Stimulated activated CD8-positive, alpha-beta memory T cell treated with anti-CD3 and anti-CD28 coated beads, Interleukin-15, amount 100 ng/mL, for 4 hours (primary cell): ENCODE measurements at places on chromosomes 11 and 22.

- no peak for DNase-seq
Measured at GRCh38 chr22:17866127-17866526, 91.9 kb upstream of the BID start.

DNA sequence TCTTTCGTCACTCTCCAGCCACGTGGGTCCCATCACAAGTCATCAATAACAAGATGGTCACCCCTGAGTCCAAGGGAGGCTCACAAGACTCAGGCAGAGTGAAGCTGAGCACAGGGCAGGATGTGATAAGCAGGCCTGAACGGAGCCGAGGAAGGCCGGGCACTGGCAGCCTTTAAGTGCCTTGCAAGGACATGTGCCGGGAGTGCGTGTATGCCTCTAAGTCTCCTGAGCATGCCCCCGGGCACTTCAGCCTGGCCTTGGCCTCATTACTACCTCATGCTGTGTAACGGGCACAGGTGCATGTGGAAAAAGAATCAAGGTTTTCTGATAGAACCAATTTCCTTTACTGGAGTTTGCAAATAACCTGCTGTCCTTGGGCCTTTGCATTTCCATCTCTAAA, 55.8 kb downstream of the UBASH3B start:
- DNase-seq: no peak

DNA sequence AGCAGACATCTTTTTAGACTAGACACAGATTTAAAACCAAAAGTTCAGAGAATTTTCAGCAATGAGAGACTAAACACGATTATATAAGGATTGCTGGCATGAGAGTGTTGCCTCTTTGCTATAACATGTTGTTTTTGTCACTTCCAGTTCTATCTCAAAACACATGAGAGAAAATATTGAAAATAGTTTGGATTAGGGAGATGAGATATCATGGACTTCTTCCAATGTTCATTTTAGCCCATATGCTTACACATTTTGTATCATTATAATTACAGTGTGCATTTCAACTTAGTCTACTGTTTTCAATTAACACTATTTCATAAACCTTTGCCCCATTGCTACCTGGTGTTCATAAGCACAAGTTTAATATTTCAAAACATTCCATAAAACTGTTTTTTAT, 175.9 kb upstream of the PGR start:
- DNase-seq: no peak

GRCh38 chr11:8756201-8756600, 73.6 kb downstream of the RPL27A start:
- no peak for DNase-seq

DNA sequence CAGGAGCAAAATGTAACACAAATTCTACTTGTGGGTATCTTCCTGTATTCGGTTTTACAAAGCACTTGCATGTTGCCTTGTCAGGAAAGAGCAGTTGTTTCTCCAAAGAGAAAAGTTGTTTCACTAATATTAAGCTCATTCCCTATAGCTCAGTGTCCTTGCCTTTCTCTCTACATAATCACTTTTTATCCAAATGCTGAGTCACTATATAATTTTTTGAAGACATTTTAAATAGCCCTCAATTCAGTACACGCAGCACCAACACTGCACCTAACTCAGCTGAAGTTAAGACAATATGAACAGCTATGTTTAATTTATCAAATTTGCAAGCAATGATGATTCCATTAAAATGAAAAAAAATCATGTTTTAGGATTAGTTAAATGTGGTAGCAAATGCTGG, 14.5 kb upstream of the MRTFA start:
- DNase-seq: no peak

DNA sequence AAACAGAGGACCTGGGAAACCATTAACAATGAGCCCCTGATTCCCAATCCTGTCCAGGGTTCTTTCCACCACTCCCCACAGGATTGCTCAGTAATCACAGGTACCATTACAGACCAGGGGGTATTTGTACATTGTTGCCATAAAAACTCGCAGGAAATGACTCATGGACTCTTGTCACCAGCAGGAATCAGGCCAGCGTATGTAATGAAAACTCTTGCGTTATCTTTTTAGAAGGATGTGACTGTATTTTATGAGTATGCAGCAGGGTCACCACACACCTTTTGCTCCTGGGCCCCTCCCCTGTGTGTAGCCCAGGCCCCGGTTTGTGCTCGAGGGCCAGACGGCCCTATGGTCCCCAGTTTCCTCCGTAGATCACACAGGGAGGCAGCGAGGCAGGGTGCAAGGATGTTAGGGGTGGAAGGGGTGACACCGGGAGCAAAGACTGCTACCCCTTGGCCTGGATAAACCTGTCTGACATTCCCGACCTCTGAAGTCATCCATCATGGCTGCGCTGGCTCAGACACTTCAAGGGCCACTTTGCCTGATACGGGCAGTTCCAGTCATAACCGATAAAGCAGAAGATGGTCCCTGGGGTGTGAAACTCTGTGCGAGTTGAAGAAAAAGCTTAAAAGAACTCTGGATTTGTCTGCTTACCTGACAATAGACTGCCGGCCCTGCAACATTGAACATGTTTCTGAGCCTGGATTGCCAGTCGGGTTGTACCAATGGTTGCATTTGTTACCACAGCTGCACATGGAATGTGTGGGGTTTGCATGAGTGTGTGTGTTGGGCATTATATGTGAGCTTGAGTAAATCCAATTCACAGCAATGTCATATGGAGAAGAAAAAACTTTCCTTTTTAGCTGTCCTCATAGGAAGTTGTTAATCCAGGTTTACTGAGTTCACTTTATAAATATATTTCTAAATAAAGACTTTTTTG, 56.9 kb downstream of the MICAL2 start:
- no peak for DNase-seq

DNA sequence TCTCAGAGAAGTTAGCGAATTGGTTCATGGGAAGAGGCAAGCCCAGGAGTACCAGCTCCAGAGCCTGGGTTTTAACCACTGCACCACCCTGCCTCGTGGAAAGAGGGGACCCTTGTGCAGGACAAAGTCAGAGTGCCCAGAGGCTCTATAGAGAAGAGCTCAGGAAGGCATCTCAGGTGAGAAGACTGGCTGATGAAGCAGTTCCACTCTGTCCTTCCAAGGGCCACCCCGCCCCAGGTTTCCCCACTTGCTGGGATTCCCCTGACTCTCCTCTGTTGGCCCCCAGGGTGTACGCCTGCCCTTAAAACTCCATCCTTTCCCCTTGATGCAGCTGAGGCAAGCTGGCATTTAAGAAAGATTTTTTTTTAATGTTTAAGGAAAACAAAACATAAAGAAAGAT, 265.8 kb downstream of the BUD13 start:
- DNase-seq: no peak

DNA sequence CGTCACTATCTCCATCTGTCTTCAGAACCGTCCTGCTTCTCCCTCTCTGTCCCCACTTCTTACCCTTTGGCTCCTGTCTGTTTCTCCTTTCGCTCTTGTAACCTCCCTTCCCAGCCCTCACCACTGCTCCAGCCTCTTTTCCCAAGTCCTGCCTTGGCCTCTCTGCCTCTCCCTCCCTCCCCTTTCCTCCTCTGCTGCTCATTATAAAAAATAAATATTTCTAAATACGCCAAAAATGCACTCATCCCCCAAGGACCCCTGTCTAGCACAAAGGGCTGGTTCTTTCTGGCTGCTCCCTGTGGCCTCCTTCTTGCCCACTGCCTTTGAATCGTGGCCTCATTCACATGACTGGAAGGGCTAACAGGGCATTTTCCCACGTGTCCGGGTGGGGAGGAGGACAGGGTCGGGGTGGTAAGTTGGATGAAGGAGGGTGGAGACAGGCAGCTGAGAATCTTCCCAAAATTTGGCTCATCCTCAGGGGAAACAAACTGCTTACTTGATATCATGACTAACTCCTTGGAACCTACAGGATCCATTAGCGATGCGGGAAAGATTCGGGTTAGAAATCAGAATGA, 26.4 kb upstream of the OAF start:
- DNase-seq: no peak

DNA sequence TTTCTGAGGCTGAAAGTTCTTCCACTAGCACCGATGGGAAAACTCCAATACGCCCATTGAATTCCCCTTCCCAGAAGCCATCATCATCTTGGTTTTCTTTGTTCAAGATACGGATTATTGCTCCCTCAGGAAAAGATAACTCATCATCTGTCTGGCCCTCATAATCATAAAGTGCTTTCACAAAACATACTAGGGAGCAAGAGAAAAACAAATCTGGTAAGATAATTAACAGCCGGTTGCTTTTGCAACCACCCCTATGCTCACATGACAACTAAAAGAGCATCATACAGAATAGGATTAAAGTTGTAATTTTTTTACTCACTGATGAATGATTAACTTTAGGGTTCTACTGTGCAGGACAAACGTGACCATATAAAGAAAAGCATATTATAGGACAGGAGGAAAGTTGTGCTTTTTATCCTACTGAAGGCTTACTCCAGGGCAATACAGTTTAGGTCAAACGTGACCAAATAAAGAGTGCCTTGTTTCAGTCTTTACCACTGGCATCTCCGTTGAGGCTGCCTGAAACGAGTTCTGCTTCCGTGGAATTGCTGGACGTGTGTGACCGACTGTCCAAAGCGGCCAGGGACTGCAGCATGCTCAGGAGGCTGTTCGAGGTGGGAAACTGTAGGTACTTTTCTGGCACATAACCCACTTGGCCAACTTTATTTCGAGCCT, 28.6 kb downstream of the ATG16L2 start:
- no peak for DNase-seq

- no peak for DNase-seq
Measured at GRCh38 chr11:62152245-62153086, 28.7 kb downstream of the INCENP start.

GRCh38 chr11:28739489-28740280, 631.5 kb downstream of the METTL15 start:
- DNase-seq: no peak

DNA sequence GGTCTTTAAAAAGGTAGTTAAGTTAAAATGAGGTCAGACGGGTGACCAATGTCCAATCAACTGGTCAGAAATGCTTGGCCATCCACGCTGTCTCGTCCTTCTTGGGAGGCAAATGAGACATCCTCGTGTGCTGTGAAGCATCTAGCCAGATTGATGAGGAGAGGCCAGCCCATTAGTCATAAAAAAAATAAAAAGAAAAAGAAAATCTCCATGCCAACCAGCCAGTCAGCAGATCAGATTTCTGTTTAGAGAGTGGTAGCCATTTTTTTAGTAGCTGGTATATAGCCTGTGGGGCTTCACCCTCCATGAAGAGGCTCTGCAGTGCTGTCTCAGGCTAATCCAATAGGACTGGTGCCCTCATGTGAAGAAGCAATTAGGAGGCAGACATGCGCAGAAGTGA, 343.1 kb upstream of the SYN3 start:
- DNase-seq: no peak

GRCh38 chr22:41862160-41862529, 29.2 kb downstream of the SREBF2 start:
- DNase-seq: peak; percentile 32

- DNase-seq: no peak
Measured at GRCh38 chr22:48799227-48799970, 1028.3 kb downstream of the BRD1 start.

DNA sequence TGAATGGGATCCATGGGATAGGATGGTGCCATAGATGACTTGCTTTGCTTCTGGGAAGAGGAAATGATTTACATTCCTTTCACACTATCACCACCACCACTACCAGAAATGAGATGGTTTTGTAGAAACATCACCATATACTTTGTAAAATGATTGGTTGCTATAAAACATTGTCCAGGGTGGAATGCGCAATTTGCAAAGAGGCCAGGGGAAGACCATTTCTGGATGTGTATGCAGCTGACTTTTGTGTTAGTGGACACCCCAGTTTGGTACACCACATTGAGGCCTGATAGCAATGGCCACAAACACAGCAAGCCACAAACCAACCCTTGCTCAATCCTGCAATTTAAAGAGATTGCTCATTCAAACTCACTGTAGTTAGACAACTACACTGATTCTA, 56.7 kb upstream of the RCN1 start:
- no peak for DNase-seq

GRCh38 chr11:32045456-32045855, 45.4 kb upstream of the RCN1 start:
- no peak for DNase-seq

DNA sequence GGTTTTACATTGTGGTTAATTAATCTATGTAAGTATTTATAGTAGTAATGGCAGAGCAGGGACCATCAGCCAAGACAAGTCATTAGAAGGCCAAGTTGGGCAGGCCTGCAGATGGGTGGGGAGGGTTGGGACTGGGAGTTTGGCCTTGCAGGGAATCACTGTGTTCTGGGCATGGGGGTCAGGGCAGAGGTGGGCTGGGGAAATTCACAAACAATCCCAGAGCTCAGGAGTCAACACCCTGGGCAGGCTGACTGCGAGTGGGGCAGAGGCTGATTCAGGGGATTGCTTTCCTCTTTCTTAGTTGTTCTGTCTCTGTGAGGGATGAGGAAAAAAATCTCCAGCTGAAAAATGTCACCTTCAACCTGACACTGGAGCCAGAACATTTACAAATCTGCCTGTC, 322.5 kb downstream of the NTM start:
- no peak for DNase-seq

DNA sequence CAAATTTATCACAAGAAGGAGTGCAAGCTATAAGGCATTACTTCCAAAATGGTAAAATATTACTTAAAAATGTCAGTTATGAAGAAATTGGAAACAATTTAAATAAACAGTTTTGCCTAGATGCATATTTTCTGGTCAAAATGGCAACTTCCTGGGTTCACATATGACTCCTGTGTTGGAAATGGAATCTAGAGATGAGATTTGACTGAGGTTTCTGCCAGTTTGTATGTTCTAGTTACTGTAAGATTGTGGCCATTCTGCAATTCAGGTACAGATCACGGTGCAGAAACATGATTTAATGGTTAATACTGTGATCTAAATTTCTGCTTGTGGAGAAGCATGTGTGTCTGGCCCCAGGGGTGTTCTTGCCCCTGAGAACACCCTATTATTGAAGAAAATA, 3.4 kb upstream of the OR4C6 start:
- no peak for DNase-seq

- no peak for DNase-seq
Measured at GRCh38 chr22:39967103-39967829, 7.1 kb downstream of the TMA7B start.

DNA sequence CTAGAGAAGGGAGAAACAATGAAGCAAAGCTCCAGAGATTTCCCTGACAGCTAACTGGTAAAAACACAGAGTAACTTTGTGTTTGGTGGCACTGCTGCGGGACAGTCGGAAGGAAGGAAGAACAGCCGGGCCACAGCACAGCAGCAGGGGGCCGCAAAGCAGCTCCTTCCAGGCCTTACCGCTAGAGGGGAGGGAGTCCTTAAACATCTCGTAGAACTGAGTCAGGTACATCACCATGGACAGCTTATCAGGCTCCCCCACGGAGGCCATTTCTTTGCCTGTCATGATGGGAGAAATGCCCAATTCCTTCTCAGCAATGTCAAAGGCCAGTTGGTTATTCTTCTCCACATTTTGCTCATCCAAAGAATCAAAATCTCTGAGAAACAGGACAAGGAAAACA, 114.6 kb upstream of the BID start:
- DNase-seq: no peak

- no peak for DNase-seq
Measured at GRCh38 chr11:19253153-19253745, 12.5 kb upstream of the E2F8 start.

GRCh38 chr11:78231962-78232501, 43.3 kb downstream of the USP35 start:
- DNase-seq: no peak
